ENCODE measurements at places on chromosomes 2 and 18.
A peak's percentile ranks its signal among the peaks of the same experiment; 100 is the strongest.

- DNase-seq = no peak
Measured at GRCh38 chr2:70083344-70084156, 3.7 kb upstream of the PCBP1 start.

GRCh38 chr18:58992301-58993231, 127.9 kb downstream of the ZNF532 start:
- no peak for DNase-seq

DNA sequence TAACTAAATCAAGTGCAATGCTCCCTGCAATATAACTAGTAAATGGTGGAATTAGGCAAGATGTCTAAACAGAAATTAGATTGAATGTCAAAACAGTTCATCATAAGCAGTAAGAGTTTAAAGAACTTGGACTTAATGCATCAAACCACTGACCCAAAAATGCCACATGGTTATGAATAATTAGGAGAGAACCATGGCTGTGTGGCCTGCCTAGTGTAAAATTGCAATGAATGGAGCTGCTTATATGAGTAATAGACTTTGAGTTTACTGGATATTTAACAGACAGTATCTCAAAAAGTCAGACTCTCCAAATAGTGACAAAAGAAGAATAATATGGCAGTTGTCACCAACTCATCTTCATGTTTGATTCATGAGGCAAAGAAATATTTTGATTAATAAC, 101.6 kb upstream of the COL5A2 start:
- DNase-seq = no peak

DNA sequence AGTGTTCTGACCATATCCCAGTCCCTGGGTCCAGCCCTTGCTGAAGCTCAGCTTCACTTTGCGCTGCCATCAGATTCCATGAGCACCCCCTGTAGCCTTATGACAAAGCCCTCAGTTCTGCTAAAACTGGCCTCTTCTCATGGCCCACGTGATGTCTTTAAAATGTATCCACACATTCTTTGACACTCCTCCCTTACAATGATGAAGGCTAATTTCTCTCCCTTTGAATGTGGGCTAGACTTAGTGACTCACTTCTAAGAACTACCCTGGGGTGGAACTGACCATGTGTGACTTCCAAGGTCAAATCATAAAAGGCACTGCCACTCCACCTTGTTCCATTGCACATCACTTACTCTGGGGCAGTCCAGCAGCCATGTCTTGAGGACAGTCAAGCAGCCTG, 45.4 kb upstream of the GORASP2 start:
- no peak for DNase-seq

DNA sequence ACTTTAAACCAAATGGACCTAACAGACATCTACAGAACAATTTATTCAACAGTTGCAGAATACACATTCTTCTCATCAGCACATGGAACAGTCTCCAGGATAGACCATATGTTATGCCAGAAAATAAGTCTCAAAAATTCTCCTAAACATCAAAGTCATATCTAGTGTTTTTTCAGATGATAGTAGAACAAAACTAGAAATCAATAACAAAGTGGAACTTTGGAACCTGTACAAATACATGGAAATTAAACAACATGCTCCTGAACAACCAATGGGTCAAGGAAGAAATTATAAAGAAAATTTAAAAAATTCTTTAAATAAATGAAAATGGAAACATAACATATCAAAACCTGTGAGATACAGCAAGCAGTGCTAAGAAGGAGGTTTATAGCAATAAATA, 194.1 kb upstream of the SIX2 start:
- no peak for DNase-seq

DNA sequence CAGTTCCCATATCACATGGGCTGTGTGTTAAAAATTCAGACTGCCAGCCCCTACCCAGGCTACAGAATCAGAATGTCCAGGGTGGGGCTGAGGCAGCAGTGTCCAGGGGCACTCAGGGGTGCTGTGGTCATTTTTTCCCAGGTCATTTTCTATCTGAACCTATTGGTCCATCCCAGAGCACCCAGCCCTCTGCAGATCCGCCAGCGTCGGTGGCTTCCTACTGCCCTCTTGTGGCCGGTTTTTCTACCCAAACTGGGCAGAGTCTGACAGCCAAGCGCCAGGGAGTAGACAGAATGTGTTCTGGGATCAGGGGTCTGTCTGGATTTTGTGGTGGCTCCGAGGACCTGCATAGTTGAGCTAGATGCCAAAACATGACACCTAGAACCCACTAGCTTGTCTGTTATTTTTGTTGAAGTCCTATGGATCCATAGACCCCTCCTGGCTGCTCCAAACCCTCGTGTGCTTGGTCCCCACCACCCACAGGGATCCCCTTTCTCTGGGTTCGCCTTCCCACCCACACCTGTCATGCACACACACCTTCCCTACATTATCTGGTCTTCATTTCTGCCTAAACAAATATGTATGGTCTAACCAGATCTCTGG, 34.1 kb upstream of the RMDN2 start:
- peak; percentile 81 for DNase-seq

DNA sequence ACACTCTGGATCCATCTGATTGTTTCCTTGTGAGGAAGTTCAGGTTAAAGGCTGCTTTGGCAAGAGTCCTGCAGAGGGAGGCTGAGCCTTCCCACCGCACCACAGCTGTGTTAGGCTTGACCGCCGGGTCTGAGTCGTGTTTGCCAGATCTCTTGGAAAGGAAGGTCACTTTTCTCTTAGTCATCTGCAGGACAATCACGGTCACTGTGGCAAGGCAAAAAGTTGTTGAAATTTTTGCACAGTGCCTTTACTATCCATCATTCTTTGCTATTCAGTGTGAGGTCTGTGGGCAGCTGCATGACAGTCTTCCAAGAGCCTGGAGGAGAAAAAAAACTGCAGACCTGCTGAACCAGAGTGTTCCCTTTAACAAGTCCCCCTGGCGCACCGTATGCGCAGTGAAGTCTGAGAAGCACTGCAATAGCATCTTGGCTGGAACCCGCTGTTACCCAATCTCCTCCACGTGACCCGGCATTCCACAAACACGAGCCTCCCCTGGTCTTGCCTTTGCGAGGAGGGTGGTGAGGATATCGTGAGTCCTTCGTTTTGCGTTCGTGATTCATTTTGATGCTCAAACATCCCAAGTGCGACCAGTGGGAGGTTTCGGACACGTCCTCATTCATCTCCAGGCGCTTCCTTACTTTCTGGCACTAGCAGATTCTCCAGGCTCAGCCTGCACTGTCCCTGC, 23.0 kb downstream of the BIN1 start:
- DNase-seq = no peak

GRCh38 chr2:41958251-41958650, 89.6 kb upstream of the PKDCC start:
- DNase-seq = no peak

DNA sequence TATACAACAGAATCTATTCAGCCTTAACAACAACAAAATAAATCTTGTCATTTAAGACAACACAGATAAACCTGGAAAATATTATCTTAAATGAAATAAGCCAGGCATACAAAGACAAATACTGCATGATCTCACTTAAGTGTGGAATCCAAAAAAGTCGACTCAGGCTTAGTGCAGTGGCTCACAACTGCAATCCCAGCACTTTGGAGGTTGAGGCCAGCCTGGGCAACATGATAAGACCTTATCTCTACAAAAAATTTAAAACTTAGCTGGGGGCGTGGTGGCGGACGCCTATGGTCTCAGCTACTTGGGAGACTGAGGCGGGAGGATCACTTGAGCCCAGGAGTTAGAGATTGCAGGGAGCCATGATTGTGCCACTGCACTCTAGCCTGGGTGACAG, 75.2 kb upstream of the RNU4ATAC start:
- DNase-seq = no peak

DNA sequence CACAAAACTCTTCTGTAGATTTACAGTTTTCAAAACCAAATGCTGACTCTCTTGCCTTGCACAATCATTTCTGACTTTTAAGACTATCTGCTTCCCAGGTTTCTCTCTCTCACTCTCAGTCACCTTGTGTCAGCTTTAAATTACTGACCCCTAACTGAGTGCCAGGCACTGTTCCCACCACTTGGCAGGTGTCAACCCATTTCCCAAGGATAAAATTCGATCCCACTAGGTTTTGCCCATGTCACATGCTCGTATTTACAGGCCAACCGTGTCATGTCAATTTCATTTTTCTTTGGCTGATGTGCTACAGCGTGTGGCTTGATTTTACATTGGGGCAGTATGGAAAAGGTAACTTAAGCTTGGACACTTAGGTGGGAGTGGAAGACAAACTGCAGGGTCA, 26.1 kb upstream of the LMAN1 start:
- no peak for DNase-seq

GRCh38 chr2:240819858-240820606, at the start of gene KIF1A:
Gene KIF1A (minus strand): TSS chr2:240820219. CDS start chr2:240797752, 22,467 bp downstream.
- peak; percentile 12 for DNase-seq

DNA sequence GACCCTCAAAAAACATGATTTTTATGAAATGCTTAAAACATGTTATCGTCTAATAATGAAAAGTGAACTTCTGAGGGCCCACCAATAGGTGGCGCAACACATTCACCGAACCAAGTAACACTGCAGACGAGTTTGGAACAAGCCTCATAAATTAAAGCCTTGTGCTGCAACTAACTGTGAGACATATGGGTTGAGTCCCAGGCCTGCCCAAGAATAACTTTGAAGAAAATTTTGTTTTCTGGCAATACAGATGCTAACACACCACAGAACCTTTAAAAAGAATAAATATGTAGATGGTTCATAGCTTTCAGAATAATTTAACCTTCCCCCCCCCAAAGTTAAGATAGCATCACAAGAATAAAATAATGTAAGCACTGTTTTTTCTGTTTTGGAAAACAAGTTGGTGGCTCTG, 285.9 kb downstream of the RNF144A start:
- peak; percentile 34 for DNase-seq

DNA sequence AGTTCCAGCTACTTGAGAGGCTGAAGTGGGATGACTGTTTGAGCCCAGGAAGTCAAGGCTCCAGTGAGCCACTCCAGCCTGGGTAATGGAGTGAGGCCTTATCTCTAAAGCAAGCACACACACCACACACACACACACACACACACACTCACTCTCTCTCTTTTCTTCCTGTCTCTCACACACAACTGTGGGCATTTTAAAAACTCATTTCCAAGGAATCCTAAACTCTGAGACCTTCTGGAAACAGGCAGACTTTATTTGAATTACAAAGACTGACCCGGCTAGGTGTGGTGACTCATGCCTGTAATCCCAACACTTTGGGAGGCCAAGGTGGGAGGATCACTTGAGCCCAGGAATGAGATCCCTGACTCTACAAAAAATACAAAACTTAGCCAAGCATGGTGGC, 21.3 kb downstream of the WDSUB1 start:
- DNase-seq = no peak

- DNase-seq = no peak
Measured at GRCh38 chr2:181657379-181657778, 474 bp upstream of the CERKL start.

DNA sequence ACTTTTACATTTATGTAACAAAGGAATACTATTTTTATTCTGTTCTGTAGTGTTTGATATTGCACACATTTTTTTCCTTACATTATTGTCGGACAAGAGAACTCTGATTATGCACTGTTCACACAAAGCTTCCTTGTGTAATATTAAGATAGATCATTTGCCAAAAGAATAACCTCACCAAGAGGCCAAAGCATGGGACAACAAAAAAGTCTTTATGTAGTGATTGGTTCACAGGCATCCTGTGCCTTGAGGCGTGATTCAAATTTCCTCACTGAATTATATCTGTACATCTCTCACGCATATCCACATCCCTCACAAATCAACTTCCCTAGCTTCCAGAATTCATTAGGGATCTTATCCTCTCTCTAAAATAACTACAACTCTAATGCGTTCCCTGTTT, 642.7 kb downstream of the NR4A2 start:
- no peak for DNase-seq

DNA sequence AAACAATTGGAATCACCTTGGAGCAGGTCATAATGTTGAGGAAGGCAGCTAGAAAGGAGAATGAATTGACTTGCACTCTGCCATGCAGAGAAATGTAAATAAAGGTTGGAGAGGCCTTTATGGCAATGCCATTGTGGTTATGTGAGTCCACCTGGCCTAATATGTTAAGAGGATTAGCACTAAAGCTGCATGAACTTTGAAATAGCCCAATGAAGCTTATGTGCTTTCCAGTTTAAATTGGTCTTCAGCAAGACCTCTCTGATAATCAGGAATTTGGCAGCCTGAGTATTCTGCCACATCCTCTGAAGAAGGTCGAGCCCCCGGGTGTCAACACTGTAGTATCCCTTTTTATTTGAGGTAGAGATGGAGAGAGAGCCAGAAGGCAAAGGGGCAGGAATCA, 464.9 kb downstream of the CDH2 start:
- DNase-seq = no peak

GRCh38 chr2:48728840-48729239, 26.7 kb downstream of the LHCGR start:
- DNase-seq = no peak

DNA sequence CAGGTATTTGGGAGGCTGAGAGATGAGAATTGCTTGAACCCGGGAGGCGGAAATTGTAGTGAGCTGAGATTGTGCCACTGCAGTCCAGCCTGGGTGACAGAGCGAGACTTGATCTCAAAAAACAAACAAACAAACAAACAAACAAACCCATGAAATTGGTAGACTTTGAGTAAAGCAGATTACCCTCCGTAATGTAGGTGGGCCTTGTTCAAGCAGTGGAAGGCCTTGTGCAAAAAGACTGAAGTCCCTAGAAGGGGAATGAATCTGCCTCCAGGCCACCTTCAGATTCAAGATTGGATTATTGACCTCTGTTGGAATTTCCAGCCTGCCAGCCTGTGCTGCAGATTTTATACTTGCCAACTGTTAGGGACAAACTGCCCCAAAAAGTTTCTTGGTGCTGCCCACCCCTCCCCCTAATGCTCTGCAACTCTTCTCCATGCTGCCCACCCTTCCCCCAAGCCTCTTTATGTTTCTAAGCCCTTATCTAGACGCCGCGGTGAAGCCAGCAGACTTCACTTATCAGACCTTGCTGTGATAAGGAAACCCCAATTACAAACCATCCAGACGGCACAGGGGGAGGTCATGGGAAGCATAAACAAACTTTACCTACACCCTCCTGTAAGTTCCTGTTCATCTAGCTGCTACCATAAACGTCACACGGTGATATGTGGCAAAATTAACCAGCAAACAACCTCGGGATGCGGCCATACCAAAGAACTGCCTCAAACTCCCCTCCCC, 17.0 kb downstream of the CYP27A1 start:
- no peak for DNase-seq

DNA sequence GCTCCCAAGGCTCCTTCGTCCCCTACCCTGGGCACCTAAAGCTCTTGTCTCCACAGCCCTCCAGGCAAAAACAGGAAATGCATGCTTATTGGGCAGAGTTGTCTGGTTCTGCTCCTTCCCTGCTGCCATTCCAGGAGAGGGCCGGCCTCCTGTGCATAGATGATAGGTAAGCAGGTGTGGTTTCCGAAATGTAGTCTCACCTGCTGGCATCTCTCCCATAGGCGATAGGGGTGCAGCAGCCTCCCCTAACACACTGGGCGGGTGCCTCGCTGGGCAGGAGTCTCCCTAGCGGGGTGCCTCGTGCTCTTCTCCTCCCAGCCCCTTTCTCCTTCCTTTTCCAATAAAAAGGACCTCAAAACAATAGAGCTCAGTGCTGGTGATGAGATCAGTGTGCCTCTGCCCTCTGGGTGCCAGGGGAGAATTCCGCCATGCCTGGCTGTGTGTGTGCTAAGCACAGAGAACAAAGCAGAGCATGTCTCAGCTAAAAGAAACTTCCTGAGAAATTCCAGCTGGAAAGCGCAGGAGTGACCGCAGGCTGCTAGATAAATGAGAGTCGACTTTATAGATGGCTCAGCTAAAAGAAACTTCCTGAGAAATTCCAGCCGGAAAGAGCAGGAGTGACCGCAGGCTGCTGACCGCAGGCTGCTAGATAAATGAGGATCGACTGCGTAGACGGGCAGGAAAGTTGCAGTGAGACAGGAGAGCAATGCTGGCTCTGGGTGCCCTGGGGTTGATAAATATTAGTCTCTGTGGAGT, 11.3 kb upstream of the PXDN start:
- no peak for DNase-seq

Measured in NCI-H446 (cell line).